ENCODE measurements at places on chromosomes 1 and 21.

DNA sequence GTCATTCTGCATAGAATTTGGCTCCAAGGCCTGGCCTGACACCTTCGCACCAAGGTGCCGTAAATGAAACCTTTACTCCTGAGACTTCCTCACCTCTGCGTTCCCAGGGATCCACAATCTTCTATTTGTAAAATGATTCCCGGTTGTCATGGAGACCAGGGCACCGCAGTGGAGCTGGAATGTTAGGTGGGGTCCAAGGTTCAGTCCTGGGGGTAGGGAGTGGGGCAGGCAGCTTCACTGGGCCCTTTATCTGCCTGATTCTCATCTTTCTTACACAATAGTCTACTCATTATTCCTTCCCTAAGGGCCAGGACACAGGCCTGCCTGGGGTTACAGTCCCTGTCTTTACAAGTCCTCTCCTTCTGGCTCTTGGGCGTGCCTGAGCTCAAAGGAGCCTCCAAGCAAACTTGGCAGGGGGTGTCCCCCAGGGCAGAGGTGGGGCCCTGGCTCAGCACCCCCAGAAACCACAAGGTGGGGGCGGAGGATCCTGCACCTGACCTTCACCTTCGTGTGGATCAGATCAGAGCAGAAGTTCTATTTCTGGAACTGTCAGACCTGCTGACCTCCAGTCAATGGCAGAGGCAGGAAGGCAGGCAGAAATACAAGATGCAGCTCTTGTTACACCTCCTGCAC lies 51.1 kb downstream of the RIPK4 start:
- DNase-seq, result no peak

GRCh38 chr1:41377397-41377796 lies 16.2 kb downstream of the FOXO6 start:
- DNase-seq, result no peak

- DNase-seq, result peak; percentile 42
Measured at GRCh38 chr1:27536767-27537166, 46.8 kb upstream of the WASF2 start.

DNA sequence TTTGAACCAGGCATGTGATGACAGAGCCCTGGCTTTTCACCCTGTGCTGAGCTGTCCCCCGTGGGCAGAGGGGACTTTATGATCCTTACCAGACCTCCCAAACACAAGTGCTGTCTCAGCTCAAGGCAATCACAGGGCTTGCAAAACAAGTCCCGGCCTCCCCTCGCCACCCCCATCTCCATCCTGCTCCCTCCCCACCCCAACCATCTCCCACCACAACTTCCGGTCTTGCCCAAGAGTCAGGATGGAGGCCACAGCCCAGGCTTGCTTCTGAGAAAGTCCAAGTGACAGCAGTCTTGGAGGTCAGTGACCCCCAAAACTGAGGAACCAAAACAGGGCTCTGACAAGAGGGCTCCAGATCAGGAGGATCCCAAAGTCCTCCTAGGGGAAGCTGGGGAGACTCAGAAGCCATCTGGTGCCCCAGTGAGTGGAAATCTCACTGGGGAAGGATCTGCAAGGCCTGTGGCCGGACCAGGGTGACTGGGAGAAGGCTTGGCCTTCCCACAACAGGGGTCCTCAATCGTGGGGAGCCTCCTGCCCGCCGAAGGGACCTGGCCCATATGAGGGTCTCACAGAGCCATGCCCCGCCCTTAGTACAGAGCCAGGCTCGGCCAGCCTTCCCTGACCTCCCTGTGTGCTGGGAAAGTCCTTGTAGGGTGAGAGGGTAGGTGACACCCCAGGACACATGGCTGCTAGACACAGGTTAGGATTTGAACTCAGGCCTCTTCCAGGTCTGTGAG lies 4.5 kb upstream of the SDC3 start:
- no peak for DNase-seq

GRCh38 chr1:14017531-14017961 lies 317.6 kb downstream of the PRDM2 start:
- no peak for DNase-seq

- no peak for DNase-seq
Measured at GRCh38 chr1:166432655-166433054, 265.9 kb upstream of the FAM78B start.

DNA sequence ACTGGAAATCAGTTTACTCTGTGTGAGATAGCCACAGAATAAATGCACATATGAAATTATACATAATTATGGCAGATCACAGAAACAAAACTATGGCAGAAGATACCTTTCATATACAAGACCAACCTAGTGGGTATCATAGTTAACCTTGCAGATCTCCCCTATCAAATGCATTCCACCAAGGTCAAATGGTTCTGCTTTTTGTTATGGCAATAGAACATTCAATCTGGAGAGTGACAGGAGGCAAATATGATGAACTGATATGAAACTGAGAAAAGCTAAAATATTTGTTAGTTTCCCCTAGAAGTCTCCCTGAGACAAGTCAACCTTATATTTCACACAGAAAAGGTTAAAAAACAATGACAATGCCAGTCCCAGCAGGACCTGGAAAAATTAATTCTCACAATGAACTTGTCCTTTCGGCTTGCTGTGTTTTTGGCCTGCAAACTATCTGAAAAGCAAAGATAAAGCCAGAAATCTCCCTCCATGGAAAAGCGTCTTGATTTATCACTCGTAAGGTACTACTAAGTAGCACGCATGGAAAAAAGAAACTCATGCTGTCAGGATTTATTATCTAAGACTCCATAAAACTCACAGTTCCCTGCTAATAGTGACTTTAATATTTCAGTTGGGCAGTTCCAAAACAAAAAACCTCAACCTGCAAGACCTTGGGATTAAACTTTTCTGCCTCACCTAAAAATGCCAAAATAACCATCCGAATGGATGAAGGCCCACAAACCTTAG lies 174.3 kb downstream of the TGFBR3 start:
- no peak for DNase-seq

DNA sequence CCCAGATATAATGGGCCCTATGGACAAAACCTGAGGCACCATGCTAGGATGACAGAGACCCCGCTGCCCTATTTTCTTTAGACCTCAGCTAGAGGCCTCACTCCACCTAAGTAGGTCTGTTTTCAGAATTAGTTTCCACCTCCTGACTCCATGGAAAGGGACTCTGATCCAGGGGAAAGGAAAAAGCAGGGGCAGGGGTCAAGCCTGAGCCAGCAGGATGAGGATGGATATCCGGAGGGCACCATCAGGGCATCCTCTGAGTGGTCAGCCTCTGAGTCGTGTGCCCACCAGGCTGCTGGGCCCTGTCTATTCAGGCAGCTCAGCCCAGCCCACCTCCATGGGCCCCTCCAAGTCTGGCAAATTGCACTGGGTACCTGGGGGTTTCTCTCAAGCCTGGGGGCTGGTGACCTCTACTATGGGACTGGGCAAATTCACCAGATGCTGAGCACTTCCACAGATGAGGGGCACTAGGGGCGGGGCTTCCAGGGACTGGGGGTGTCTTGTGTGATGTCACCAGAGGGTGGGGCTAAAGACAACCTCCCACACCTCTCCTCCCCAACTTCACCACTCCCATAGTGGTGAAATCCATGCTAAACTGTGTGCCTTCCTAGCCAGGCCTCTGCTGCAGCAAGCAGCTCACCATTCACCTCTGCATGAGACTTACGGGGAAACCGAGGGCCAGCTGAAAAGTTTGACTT lies 5.5 kb downstream of the PAQR7 start:
- DNase-seq, result no peak

DNA sequence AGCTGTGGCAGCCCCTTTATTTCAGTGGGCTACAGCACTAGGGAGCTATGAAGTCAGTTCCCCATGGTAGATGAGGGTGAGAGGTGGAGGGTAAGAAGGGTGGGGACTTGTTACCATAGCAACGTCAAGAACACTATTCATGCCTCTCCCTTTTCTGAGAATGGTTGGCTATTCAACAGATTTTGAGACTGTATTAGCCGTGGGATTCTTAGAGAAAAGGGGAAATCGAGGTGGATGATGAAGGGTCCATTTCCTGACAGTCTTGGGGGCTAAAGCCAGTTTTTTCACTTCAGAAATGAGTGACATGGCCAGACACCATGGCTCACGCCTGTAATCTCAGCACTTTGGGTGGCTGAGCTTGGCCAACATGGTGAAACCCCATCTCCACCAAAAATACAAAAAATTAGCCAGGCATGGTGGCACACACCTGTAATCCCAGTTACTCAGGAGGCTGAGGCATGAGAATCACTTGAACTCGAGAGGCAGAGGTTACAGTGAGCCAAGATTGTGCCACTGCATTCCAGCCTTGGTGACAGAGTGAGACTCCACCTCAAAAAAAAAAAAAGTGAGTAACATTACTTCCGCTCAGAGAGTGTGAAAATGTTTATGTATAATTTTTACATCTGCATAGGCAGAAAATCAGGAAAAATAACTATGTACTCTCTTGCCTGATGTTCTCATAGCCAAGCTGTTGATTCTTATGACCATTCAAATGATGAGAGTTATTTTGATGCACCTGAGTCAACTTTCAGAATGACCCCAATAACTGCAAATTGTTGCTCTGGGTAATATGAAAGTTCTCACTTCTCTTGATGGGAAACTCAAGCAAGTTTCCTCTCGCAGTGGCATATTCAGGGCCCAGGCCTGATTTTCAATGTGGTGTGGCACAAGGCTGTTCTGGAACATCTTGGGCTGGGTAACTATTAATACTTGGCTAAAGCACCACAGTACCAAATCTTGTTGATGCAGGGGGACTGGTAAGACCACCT lies 23.2 kb upstream of the RGSL1 start:
- no peak for DNase-seq

DNA sequence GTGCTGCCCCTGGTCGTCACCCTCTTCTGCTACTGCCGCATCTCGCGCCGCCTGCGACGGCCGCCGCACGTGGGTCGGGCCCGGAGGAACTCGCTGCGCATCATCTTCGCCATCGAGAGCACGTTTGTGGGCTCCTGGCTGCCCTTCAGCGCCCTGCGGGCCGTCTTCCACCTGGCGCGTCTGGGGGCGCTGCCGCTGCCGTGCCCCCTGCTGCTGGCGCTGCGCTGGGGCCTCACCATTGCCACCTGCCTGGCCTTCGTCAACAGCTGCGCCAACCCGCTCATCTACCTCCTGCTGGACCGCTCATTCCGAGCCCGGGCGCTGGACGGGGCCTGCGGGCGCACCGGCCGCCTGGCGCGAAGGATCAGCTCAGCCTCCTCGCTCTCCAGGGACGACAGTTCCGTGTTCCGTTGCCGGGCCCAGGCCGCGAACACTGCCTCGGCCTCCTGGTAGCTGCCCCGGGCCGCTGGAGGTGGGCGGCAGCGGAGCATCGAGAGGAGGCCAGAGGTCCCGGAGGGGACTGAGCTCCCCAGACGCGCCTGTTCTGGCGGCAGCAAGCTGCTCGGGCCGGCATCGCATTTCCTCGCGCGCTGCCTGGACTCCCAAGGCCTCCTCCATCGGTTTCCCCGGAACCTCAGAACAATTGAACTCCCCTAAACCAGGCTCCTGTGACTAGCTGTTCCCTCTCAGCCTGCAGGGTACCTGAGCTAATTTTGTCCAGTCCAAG lies 1.1 kb downstream of the GPR25 start:
- no peak for DNase-seq

- DNase-seq, result no peak
Measured at GRCh38 chr1:76944942-76945341, 77.7 kb downstream of the ST6GALNAC5 start.

GRCh38 chr1:54566438-54567141 lies 18.6 kb downstream of the ACOT11 start:
- no peak for DNase-seq

DNA sequence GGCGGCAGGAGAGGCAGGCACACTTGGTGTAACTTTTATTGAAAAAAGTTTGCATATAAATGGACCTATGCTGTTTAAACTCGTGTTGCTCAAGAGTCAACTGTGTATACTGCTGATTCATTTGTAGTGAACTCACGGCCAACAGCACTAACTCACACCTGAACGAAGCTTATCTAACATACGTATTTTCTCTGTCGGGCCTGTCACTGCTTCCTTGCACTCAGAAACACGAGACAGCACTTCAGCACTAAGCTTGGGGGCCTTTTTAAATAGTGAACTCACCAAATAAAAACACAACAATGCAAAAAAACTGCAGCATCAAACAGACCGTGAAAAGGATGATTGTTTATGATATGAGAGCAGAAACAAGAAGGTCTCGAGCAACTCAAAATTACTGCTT lies 58.9 kb upstream of the NEK2 start:
- no peak for DNase-seq

GRCh38 chr1:12696658-12697057 lies 19.3 kb upstream of the AADACL3 start:
- DNase-seq, result no peak

DNA sequence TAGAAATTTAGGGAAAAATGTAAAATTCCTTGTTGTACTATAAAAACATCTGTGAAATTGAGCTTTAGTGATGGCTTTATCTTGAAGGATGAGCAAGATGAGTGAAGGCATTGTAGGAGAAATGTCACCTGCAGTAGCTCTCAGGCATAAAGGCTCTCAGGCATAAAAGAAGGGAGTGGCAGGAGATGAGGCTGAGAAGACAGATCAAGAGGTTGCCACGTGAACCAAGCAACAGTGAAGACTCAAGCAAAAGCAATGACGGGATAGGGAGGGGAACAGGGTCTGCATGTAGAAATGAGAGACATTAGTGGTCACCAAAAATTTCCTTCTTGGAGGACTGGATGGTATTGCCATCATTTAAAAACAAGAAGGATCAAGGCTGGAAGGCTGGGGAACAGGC lies 98.8 kb downstream of the ST3GAL3 start:
- no peak for DNase-seq

DNA sequence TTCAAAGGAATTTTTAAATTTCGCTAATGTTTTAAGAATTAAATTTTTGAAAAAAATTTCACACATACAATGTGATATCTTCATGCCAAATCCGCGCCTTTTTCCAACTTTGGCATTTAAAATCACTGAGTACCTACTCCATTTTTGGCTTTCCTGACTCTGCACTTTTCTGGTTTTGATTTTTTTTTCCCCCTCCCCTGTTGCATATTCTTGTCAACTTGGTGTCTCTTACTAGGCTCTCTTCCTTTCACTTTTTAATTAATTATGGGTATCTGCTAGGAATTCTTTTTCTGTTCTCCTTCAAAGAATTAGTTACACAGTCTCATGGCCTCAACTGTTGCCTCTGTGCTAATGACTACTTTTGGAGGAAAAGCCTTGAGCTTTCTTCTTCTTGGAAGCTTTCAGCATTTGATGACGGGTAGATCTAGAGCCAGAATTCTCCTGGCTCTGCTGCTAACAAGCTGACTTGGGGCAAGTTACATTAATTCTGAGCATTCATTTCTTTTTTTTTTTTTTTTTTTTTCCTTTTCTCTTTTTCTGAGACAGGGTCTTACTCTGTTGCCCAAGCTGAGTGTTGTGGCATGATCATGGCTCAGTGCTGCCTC lies 1.8 kb downstream of the AGL start:
- DNase-seq, result no peak

DNA sequence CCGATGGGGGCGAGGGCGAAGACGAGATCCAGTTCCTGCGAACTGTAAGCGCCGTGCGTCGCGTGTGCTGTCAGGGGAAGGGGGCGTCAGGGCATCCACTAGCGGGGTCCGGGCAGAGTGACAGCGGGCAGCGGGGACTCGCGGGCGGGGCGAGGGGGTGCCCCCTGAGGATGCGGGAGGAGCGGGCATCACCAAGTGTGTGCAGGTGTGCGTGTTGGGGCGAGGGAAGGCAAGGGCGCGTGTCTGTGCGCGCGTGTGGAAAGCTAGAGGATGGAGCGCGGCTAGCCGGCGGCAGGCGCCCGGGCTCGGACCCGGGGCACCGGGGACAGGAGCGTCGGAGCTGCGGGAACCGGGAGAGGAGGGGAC lies 525 bp downstream of the RYR2 start:
- DNase-seq, result no peak

- no peak for DNase-seq
Measured at GRCh38 chr21:38151021-38151645, 105.7 kb upstream of the KCNJ15 start.

- no peak for DNase-seq
Measured at GRCh38 chr1:87200875-87201638, 127.6 kb upstream of the LMO4 start.

Data from nucleus accumbens (tissue), 56 donors.